NK-92 treated with Interleukin-12 subunit alpha and Interleukin-12 subunit beta, amount 100 ng/mL, for 24 hours (cell line): ENCODE measurements at places on chromosomes 7 and 10.

DNA sequence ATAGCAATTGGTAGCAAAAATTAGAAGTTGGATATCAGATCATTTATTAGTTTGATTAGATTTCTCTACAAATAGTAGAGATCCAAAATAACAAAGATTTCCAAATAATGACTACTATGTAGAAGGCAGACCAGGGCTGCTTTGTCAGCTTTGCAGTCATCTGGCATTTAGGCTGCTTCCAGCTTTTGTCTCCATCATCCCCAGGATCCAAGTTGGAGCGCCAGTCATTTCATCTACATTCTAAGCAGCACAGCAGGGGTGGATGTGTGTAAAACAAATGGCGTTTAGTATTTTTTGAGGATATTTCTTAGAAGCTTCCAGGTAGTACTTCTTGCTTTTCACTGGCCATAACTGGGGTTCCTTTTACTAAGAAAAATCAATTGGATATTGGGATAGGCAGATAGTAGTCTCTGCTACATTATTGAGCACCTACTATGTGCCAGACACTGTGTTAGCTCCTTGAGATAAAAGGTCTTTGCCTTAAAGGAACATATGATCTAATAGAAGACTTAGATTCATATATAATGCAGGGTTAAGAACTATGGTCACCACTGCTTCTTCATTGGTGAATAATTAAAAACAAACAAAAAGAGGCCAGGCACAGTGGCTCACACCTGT, 41.5 kb downstream of the TPST1 start:
- DNase-seq, result no peak

- DNase-seq, result no peak
Observed at GRCh38 chr10:114374053-114374791, 30.1 kb downstream of the AFAP1L2 start.

DNA sequence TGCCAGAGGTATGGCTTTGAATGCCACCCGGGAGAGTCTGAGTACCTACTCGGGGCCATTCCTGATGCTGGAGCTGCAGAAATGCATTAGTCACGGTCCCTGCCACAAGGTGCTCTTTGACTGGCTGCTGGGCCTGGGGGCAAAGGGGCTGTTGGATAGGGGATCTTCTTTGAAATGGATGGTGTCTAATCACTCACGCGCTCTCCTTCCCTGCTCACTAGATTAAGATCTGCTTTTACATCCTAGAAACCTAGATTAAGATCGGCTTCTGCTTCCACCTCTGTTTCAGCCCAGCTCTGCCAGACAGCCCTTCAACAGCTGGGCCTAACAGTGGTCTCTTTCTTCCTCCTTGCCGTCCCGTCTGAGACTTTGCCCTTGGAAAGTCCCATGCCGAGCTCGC, 57.2 kb downstream of the PAX2 start:
- DNase-seq, result no peak

DNA sequence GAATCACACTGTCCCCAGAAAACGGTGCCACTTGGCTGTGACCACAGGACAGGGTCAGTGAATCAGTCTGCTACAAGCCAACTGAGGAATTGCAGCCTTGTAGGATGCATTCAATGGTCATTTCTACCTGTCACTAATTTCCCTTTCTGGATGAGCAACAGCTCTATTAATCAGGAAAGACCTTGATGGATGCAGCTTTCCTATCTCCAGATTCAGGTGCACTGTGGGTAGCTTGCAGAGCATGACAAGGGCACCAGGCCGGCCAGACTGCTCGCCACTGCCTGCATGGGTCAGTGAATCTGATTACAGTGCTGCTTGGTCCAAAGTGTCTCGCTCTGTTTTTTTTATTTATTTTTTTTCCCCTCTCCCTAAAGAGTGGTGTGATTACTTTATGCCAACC, 506.8 kb upstream of the AUTS2 start:
- no peak for DNase-seq

GRCh38 chr7:76281706-76282343, 20.6 kb upstream of the HSPB1 start:
- no peak for DNase-seq

- DNase-seq, result no peak
Observed at GRCh38 chr7:139205843-139206242, 25.2 kb upstream of the UBN2 start.
